ENCODE measurements at places on chromosomes 13 and 19.

- DNase-seq = no peak
These were observed 1.5 kb downstream of the FAM124A start for GRCh38 chr13:51223560-51224270.

GRCh38 chr19:18266771-18267686 is 7.2 kb downstream of the IQCN start:
- no peak for DNase-seq

GRCh38 chr13:74040200-74040599 is 94.0 kb downstream of the KLF12 start:
- DNase-seq = no peak

- DNase-seq = no peak
These were observed 21.5 kb upstream of the GARRE1 start for GRCh38 chr19:34232566-34233481.

DNA sequence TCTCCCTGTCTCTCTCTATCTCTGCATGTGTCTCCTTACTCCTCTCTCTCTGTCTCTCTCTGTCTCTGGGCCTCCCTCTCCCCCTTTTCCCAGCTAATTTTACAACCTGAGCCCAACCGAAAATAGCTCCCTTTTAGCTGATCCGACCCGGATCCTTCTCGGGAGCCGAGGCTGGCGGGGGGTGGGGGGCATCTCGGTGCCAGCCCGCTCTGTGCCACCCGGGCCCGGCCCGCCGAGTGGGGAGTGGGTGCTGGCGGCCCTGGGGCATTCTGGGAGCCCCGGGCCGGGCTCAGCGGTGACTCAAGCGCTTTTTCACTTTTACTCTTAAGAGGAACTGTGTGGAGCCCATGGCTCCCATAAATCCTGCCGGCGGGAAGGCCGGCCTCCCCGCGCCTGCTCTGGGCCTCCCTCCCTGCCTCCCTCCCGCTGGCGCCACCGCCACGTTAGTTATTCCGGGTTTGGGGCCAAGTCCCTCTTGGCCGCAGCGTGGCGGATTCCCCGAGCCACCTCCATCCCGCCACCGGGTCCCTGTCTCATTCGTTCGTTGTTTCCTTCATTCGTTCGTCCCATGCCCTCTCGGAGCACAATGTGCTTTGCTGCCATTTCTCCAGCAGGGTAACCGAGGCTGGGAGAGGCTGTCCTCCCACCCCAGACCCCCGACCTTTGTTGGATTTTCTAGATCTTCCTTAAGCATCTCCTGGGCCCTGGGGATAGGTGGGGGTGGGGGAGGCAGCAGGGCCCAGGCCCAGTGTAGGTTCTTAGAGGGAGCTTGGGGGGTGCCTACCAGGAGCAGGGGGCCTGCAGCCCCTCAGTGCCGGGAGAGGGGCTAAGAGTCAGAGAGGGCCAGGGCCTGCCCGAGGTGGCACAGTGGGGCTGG is 3.2 kb downstream of the NFIC start:
- DNase-seq = no peak

DNA sequence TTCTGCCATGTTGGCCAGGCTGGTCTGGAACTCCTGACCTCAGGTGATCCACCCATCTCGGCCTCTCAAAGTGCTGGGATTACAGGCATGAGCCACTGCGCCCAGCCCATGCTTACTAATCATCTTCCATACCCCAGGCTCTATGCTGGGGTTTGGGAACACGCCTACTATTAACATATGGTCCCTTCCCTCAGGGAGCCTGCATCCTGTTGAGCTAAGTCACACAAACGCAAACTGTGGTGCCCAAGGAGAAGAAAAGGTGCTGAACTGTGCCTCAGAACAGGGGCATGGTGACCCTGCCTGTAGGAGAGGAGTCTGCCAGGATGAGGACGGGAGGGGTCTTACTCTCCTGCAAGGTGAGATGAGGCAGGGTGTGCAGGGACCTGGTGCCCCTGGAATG is 5.6 kb downstream of the MICOS13 start:
- DNase-seq = no peak

GRCh38 chr13:42384265-42384664 is 112.3 kb downstream of the AKAP11 start:
- no peak for DNase-seq

- DNase-seq = no peak
These were observed 18.4 kb downstream of the SPATA13 start for GRCh38 chr13:24178847-24179485.

DNA sequence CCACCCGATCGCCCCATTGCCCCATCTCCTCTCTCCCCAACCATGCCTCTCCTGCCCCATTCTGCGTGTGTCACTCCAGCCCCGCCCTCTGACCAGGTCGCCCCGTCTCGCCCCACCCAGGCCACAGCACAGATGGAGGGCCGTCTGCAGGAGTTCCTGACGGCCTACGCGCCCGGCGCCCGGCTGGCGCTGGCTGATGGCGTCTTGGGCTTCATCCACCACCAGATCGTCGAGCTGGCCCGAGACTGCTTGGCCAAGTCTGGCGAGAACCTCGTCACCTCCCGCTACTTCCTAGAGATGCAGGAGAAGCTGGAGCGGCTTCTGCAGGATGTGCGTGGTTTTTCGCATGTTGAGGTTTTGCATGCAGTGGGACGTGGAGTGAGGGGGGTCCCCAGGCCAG is 26.2 kb downstream of the MAST3 start:
- DNase-seq = no peak

DNA sequence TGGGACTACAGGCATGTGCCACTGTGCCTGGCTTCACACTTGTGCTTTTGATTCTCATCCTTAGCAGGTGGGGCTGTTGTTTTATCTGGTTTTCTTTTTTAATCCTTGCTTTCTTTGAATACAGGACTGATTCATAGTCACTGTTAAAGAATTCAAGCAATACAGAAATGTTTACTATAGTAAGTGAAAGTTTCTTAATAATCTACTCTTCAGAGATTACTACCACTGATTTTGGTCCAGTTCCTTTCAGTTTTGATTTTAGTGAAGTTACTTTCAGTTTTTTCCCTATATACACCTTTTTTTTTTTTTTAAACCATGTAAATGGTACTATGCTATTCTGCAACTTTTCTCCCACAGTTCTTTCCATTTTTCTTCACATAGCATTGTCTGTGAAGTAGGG is 53.6 kb downstream of the GATAD2A start:
- DNase-seq = no peak

- DNase-seq = no peak
These were observed 20.1 kb upstream of the MYO16 start for GRCh38 chr13:108609353-108609752.

DNA sequence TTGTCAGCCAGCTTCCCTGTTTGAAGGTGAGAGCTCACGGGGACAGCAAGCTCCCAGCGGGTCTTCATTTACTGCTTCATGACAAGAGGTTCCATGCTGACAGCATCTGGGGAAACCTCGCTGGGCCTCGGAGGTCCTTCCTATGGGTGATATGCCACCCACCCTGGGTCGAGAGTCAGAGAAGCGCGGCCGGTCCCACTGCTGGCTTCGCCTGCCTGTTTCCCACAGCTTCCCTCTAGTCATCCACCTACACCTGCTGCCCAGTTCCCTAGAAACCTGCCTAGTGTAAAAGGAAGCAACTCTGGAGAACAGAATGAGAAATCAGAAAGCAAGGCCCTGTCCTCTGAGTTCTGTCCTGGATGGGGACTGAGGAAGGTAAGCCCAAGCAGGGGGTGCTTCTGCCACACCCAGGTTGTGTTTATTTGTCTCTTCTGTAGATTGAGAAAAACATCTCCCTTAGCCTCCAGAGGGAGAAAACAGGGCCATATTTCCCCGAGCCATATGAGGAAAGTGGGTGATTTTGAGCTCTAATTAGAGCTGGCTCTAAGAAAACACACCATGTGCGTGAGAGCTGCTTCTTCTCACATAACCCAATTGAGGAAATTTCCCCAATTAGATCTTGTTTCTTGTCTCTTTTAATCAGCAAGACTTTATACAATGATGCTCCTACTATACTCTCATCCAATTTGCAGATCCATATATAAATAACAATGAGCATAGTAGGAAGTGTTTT is 504.3 kb downstream of the IRS2 start:
- no peak for DNase-seq

DNA sequence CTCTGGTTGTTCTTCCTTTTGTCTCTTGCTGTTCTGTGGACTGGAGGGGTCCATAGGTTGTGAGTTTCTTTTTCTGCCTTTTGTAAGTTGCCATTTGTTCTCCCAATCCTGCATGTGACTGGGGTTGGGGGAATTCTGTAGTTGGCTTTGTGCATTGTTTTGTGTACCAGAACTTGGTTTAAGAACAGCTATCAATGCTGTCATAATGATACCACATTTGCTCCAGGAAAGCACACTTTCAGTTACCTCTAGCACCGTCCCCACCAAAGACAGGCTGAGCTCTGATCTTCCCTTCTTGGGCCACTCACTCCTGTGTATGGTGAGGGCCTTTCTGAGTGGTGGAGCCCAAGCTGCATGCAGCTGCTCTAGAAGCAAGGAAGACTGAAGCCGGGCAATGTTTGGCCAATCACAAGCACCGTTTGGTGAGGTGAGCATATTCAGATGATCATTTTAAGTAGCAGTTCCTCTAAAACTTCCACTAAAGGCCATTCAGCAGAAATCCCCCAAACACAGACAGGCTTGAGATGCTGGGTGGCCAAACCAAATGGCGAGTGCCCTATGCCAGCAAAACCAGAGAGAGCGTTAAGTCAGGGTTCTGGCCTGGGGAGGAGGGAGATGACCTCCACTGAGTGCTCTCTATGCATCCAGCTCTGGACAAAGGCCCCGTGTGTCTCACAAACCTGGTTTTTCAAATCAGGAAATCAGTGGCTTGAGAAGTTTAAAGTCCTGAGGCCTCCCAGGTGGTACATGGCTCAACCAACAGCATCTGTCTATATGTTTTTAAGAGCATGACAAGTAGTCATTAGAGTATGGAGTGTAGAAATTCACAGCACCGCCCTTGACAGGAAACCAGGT is 120.7 kb upstream of the SPATA13 start:
- no peak for DNase-seq

GRCh38 chr13:40920826-40921225 is 98.3 kb downstream of the ELF1 start:
- no peak for DNase-seq

- DNase-seq = peak; percentile 50
These were observed 52.0 kb downstream of the NWD1 start for GRCh38 chr19:16771618-16772017.

GRCh38 chr13:54367639-54368271 is 1339.1 kb downstream of the OLFM4 start:
- no peak for DNase-seq

DNA sequence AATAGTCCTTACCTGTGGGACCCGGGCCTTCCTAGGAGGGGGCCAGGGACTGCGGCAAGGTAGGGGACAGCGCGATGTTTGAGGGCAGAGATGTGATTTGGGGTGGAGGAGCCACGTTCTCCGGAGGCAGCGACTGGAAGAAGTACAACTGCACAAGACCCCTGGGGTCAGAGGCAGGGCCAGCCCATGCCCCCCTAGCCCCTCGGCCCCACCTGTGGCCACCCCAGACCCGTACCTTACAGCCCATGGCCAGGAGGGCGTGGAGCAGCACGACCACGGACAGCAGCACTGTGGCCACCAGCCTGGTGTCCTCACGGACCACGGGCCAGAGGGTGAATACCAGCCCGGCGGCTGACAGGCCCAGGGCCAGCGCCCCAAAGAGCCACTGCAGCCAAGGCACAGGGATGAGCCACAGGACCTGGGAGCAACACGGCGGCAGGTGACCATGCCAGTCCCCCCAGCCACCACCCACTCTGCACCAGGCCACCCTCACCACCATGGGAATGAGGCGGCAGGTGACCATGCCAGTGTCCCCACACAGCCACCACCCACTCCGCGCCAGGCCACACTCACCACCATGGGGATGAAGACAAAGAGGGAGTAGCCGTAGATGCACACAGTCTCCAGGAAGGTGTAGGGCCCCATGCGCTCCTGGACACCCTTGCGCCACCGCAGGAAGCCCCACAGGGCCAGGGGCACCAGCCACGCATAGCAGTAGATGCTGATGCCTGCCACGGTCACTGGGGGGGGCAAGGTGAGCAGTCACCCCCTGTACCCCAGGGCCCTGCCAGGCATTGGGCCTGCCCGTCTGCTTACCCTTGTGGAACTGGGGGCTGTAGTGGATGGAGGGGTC is 5.0 kb downstream of the YIPF2 start:
- no peak for DNase-seq

- no peak for DNase-seq
These were observed 11.9 kb downstream of the BCAT2 start for GRCh38 chr19:48798937-48799336.

GRCh38 chr13:113358653-113359190 is 5.2 kb downstream of the GRTP1 start:
- DNase-seq = no peak

- DNase-seq = no peak
These were observed 28.6 kb upstream of the NANOS3 start for GRCh38 chr19:13848340-13848677.

- DNase-seq = no peak
These were observed 62.8 kb upstream of the EDNRB start for GRCh38 chr13:77981281-77981881.

- no peak for DNase-seq
These were observed 66.1 kb upstream of the C1QTNF9B start for GRCh38 chr13:23963184-23963931.

DNA sequence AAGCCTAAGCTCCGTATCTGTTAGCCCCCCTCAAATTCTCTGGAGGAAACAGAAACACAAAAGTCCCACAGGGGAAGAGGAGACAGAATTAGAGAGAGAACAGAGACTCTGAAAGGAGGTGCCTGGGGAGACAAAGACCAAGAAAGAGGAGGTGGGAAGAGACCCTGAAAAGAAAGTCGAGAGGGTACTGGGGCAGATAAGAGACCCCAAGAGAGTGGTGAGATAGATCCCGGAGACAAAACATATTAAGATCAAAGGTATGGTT is 915 bp upstream of the GRWD1 start:
- no peak for DNase-seq

GRCh38 chr19:31111741-31112140 is 237.5 kb downstream of the TSHZ3 start:
- no peak for DNase-seq

DNA sequence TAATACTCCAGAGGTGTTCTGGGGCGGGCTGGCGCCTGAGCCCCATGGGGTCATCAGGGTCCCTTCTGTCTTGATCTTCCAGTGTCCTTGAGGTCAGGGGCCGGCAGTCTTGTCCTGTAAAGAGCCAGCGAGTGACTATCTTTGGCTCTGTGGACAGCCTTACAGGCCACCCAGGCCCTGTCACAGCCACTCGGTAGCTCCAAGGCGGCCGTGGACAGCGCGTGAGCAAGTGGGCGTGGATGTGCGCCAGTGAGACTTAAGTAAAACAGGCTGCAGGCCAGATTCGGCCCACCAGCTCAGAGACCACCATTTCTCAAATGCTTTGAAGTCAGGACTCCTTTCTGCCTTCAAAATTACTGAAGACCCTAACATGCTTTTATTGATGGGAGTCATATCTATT is 3.7 kb downstream of the ZNF444 start:
- DNase-seq = no peak

All from activated CD8-positive, alpha-beta memory T cell treated with anti-CD3 and anti-CD28 coated beads for 4 hours (primary cell).